ENCODE measurements at places on chromosomes 12 and 14. TPM values are rescaled to one million over a fixed set of nuclear protein-coding genes. Genes with fewer than 3 reads are reported as not detected.

- DNase-seq: no peak
Observed at GRCh38 chr12:15256761-15257160, 35.5 kb upstream of the RERG start.

DNA sequence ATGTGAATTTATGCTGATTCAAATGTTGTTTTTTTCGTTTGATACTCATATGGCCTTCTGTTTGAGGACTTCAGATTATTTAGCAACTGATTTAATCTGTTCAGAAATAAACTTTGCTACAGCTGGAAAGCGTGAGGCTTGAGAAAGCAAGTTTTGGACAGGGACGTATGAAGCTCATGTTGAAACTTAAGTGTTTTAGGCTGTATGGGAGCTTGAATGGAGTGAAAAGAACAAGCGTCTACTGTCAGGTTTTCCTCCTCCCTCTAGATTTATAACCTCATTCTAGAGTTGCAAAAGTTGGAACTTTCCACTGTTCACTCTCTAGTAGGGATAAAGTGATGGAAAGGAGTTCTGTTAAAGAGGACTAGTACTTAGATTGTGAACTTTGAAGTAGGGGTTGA is 1.0 kb downstream of the PRPF39 start:
- peak; percentile 59 for DNase-seq

GRCh38 chr12:124862768-124863415 is 772 bp downstream of the SCARB1 start:
- DNase-seq: no peak

GRCh38 chr14:80313806-80314205 is 102.5 kb upstream of the DIO2 start:
- DNase-seq: peak; percentile 2

DNA sequence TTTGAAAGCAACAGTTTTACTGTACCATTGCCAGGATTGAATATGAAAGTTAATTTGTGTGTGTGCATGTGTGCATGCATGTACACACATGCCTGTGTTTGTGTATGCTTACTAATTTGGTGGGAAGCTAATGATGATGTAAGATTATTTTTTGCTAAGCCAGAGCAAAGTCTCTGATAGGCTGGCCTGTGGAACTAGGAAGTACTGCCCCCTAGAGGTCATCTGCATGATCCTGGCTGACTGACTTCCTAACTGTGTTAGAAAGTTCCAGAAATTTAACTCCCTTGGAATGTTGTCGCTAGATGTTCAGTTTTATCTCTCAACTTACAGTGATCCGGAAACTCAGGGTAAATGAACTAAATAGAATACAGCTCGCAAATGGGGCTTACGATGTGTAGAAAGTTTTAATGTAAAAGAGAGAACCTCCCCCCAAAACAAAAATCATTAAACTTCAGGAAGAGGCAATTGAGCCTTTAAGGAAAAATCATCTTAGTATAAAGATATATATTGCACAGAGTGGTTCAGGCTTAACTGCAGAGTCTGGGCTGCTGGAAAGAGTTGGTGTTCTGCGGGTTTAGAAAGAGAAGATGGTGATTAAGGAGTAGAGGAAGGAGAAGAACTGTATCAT is 34.3 kb upstream of the SLC38A1 start:
- no peak for DNase-seq

- DNase-seq: peak; percentile 38
Observed at GRCh38 chr14:85616386-85616885, 86.5 kb downstream of the FLRT2 start.

- DNase-seq: no peak
Observed at GRCh38 chr14:65446159-65446558, 33.6 kb downstream of the FUT8 start.

GRCh38 chr14:101187816-101188570 is 284.5 kb upstream of the RTL1 start:
- no peak for DNase-seq

- DNase-seq: no peak
Observed at GRCh38 chr12:76569685-76570604, 10.4 kb upstream of the OSBPL8 start.

- peak; percentile 76 for DNase-seq
Observed at GRCh38 chr14:88013750-88014349, 8.9 kb downstream of the GPR65 start.

DNA sequence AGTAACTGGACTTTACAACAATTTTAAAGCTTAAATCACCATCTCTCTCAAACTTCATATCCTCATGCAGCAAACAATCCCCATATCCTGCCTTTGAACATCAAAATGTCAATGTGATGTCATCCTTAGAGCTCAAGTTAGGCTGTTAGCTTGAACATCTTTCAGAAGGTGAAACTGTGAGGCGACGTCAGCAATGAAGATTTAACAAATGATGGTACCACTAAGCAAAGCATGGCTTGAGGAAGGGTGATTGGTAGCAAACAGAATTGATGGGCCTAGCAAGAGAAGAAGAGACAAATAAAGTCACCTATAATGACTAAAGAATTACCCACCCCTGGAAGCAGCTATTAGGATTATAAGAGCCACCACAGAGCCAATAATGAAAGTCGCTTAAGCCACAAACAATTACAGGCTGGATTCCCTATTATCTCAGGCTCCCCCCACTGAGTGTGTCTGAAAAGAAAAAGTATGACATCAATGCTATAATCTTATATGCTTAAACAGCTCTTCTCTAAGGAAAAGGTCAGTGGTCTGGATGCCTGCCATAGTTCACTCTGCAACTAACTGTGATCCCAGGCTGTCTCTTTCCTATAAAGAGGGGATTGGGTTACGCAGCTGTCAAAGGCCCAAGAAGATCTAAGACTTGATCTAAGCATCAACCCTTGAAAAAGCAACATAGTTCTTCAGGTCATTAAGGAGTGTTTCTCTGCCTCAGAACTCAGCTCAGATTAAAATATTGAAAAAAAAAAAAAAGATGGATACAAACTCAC is 18.1 kb downstream of the EGLN3 start:
- DNase-seq: peak; percentile 97

DNA sequence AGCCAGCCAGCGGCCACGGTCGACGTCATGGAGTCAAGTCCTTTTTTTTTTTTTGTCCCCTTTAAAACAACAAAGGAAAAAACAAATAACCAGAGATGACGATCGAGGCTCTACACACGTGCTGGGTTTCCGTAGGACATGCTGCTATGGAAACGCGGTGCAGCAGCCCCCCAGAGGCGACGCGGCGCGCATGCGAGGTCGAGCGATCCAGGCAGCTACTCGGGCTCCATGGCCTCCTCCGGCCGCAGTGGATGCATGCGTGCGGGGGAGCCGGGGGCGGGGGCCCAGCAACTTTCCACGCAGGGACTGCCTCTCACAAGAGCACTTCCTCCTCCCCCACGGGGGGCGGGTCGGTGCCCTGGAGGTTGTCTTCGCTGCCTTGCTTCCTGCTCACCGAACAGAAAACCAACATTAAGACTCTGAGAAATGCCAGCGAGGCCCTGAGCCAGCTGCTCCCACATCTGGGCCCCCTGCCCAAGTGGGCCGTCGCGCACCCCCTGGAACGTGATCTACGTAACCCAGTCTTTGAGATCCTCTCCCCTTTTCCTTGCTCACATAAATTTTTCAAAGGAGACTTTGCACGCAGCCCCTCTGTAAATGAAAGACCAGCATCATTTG is 30.7 kb downstream of the P2RX4 start:
- DNase-seq: peak; percentile 73

GRCh38 chr12:19639781-19640415 is 200.6 kb downstream of the AEBP2 start:
- DNase-seq: no peak

GRCh38 chr12:87150969-87151662 is 878.1 kb downstream of the C12orf50 start:
- no peak for DNase-seq

DNA sequence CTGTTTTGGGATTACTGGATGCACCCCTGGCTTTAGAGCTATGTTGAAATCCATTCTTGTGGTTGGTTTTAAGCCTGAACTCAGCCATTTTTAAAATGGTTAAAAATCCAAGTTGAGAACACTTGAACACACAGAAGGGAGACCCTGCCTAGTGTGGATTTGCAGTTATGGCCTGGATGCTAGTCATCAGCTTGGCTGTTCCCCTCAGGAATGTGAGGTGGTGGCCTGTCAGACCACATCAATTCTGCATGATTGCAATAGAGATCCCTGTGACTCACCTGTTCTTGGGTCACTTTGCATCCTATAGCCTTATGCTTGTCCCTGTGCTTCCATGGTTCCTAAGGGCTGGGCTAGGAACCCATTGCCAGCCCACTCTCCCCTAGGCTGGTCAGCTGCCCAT is 454.1 kb downstream of the ATP23 start:
- no peak for DNase-seq

- DNase-seq: no peak
Observed at GRCh38 chr14:50762001-50762930, 68.7 kb downstream of the NIN start.

DNA sequence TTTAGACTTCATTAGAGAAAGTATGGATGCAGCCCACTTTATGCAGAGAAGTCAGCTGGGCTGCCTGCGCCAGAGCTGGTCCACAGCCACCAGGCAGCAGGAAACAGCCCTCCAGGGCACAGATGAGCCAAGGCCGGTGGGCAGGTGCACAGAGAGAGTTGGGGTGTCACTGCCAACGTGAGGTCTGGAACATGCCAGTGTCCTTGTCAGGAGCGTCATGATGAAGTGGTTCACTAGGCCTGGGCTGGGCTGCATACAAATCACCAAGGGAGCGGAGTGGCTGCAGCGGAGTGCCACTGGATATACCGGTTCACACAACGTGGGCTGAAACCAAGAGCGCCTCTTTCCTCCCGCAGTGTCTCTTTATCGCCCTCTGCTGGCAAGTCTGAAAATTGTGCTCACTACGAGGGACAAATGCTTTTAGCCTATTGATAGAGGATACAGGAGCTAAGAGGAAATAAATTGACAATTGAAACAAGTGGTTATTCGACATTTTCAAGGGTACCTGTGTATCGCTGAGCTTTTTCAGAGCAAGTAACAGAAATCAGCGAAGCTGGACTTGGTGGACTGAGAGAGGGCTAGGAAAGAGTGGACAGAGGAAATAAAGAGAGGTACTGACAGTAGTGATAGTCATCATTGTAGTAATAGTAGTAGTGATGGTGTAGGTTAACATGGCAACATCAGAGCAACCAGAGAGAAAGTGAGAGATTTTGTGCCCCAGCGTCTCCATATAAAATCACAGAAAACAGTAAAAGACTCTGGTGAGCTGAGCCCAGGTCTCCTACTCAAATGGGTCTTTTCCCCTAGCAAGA is 52.0 kb upstream of the ITPR2 start:
- peak; percentile 92 for DNase-seq

DNA sequence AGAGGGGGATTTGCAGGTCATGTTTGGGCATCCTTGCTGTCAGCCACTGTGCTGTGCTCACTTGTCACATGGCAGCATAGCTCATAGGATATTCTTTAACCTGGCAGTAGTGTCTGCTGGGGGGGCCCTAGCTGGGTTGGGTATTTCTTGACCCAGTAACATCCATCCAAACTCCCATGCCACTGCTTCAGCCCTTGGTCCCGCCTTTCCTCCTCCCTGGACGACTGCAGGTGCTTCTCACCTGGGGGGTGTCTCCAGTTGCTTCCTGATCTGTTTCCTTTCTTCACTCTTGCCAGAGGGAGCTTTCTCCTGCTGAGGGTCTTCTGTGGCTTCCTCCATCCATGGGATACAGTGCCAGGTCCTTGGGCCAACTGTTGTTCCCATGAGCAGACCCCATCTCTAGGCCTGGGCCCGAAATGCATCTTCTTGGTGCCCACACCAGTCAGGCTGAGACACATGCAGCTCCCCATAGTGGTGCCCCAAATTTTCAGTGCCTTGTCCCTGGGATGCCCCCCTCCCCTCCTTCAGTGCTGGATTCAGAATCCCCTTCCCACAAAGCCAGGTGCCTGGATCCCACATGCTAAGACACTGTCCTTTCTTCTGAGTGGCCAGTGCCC is 20.5 kb downstream of the C14orf132 start:
- DNase-seq: no peak

SOAT2 gene
- not detected for total RNA-seq

KRT1 gene
- total RNA-seq: 4.1 TPM

LYZ gene
- 16.4 TPM for total RNA-seq

PTCSC3 gene
- not detected for total RNA-seq

SLC38A4 gene
- 22.1 TPM for total RNA-seq

LRRC9 gene
- total RNA-seq: not detected

PLXNC1 gene
- 12.3 TPM for total RNA-seq

OLR1 gene
- 14.9 TPM for total RNA-seq

AMIGO2 gene
- total RNA-seq: 56.6 TPM
